ENCODE measurements at places on chromosomes 4 and X. TPM values are rescaled to one million over a fixed set of nuclear protein-coding genes. Genes with fewer than 3 reads are reported as not detected.

The RHOH gene
- total RNA-seq, result not detected

The STAP1 gene
- not detected for total RNA-seq

The ZNF81 gene
- 4.3 TPM for total RNA-seq

The DCAF8L2 gene
- total RNA-seq, result not detected

The CSTF2 gene
- 28.3 TPM for total RNA-seq

The RTL3 gene
- total RNA-seq, result not detected

The GLRA2 gene
- total RNA-seq, result 0.15 TPM

The WFS1 gene
- total RNA-seq, result 29.0 TPM

The NAP1L3 gene
- total RNA-seq, result 67.6 TPM

The NAA10 gene
- 127 TPM for total RNA-seq

The SMIM10L2A gene
- 17.2 TPM for total RNA-seq

The HEPH gene
- 137 TPM for total RNA-seq

The ASMTL gene
- 43.8 TPM for total RNA-seq

The CENPVL1 gene
- total RNA-seq, result 1.4 TPM

The MGAT4D gene
- total RNA-seq, result not detected

The TMPRSS11F gene
- total RNA-seq, result not detected

Measured in cardiac muscle cell (in vitro differentiated cells and primary cell).